GM23248 (cell line): ENCODE measurements at places on chromosomes 11 and 22. TPM values are rescaled to one million over a fixed set of nuclear protein-coding genes. Genes with fewer than 3 reads are reported as not detected.
A peak's percentile ranks its signal among the peaks of the same experiment; 100 is the strongest.

Gene KRTAP5-2
- total RNA-seq, result not detected in 2 replicates

Gene TRIM3
- 20.5 and 29.9 TPM in 2 replicates for total RNA-seq

Gene FOSL1
- 80.6 and 88.9 TPM in 2 replicates for total RNA-seq

Gene KRTAP5-10
- total RNA-seq, result not detected in 2 replicates

Gene GNAZ
- total RNA-seq, result 0.25 and 0.65 TPM in 2 replicates

- no peaks in the 10 kb centered on the region for H3K4me1 ChIP-seq
- peaks cover 7% of the 10 kb centered on the region for H3K27me3 ChIP-seq
- no peak overlapping the region for H3K27ac ChIP-seq
- peak; percentile 62 for DNase-seq
- H3K36me3 ChIP-seq, result no peaks in the 10 kb centered on the region
- H3K4me3 ChIP-seq, result no peak overlapping the region
Measured at GRCh38 chr11:133163463-133164419, 368.6 kb downstream of the OPCML start.

DNA sequence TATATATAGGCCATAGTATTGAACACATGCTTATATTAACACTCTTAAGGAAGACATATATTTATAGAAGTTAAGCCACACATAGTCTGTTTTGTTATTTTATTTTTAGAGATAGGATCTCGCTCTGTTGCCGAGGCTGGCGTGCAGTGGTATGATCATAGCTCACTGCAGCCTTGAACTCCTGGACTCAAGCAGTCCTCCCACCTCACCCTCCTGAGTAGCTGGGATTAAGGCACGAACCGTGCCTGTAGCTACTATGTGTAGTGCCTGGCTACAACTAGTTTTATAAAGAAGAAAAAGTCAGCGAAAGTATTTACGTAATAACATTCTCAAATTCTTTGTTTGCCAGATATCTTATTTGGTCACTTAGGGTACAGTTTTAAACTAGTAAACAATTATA, 5.6 kb upstream of the UCP2 start:
- H3K36me3 ChIP-seq, result no peaks in the 10 kb centered on the region
- H3K4me3 ChIP-seq, result no peak overlapping the region
- DNase-seq, result no peak
- H3K27me3 ChIP-seq, result no peaks in the 10 kb centered on the region
- H3K27ac ChIP-seq, result no peak overlapping the region

- no peaks in the 10 kb centered on the region for H3K27me3 ChIP-seq
- H3K36me3 ChIP-seq, result peaks cover 38% of the 10 kb centered on the region
- no peak overlapping the region for H3K27ac ChIP-seq
- H3K4me1 ChIP-seq, result no peaks in the 10 kb centered on the region
Measured at GRCh38 chr11:13405220-13405619, 57.8 kb downstream of the BTBD10 start.

DNA sequence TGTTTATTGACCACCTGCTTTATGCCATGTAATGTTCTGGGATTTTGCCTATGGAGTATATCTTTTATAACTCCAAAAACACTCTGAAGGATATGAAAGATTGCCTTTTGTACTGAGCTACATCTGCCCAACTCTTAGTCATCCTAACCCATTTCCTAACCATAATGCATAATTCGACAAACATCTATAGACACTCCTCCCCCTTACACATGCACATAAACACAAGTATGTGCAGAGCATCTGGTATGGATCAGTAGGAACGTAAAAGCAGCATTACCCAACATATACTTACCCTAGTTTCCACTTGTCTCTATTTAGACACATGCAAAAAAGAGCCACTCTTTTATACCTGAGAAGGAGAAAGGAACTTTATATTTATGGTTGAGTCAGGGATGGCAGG, 272.8 kb downstream of the FAM76B start:
- no peaks in the 10 kb centered on the region for H3K36me3 ChIP-seq
- DNase-seq, result peak; percentile 90
- peaks cover 69% of the 10 kb centered on the region for H3K4me1 ChIP-seq
- no peaks in the 10 kb centered on the region for H3K27me3 ChIP-seq
- H3K4me3 ChIP-seq, result 0 out of 2 replicates have a peak overlapping the region, but pooled peaks have one; percentile 5

- H3K36me3 ChIP-seq, result no peaks in the 10 kb centered on the region
- no peak for DNase-seq
- H3K4me3 ChIP-seq, result no peak overlapping the region
- no peaks in the 10 kb centered on the region for H3K4me1 ChIP-seq
- H3K27me3 ChIP-seq, result no peaks in the 10 kb centered on the region
- no peak overlapping the region for H3K27ac ChIP-seq
Measured at GRCh38 chr11:11476971-11477645, 124.1 kb upstream of the CSNK2A3 start.

- H3K4me1 ChIP-seq, result peaks cover 39% of the 10 kb centered on the region
- H3K4me3 ChIP-seq, result 0 out of 2 replicates have a peak overlapping the region, but pooled peaks have one; percentile 15
- peak; percentile 85 for DNase-seq
- no peaks in the 10 kb centered on the region for H3K36me3 ChIP-seq
Measured at GRCh38 chr11:9219572-9219971, 45.6 kb downstream of the DENND5A start.

- DNase-seq, result peak; percentile 88
- peak overlapping the region; percentile 32; the same call in 1 of the 2 replicates for H3K4me3 ChIP-seq
- peak overlapping the region; percentile 81 for H3K27ac ChIP-seq
- no peaks in the 10 kb centered on the region for H3K36me3 ChIP-seq
- peaks cover 19% of the 10 kb centered on the region for H3K4me1 ChIP-seq
- no peaks in the 10 kb centered on the region for H3K27me3 ChIP-seq
Measured at GRCh38 chr11:66883016-66883965, 26.4 kb downstream of the LRFN4 start.
